ENCODE measurements at places on chromosomes 1 and 21.
A peak's percentile ranks its signal among the peaks of the same experiment; 100 is the strongest.

DNA sequence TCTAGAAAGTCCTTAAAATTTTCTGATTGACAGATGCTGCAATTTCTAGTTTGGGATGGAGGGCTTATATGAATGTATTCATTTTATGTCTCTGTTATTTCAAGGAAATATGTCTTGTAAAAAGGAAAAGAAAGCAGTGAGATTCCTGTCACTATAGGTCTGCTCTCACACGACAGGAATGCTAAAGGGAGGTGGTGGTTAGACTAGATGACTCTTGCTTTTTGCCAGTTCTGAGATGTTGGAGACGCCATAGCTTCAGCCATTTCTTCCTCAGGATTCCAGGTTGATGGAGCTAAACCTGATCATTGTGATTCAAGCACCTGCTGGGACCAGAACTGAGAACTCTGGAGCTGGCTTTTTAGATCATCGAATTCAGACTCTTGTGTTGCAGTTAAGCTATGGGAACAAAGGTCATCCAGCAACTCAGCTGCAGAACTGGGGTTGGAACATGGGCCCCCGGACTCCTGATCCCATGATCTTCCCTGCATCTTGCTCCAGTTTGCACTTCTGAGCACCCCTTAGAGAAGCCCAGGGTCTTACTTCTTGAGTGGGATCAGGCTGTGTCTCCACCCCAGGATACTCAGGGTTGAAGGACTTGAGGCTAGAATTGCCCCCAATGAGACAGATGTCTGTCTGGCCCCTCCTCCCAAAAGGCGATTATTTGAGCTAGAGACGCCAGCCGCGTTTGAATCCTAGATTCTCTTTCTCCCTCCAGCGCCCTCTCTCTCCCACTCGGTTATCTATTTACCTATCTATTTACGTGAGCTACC, 46.7 kb upstream of the FOXO6 start:
- DNase-seq, result no peak

DNA sequence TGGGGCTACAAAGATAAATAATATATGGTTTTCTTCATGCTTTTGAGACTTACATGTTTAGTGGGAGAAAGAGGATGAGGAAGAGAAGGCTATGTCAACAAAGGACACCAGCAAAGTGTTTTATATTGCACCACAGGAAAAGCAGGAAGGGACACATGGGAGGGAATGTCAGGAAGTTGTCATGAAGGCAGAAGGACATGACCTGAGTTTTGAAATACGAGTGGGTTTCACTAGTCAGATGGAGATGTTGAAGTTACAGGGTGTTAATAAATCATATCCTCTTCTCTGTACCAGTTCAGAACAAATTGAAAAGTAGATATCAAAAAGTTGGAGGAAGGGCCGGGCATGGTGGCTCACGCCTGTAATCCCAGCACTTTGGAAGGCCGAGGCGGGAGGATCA, 18.2 kb upstream of the AGO1 start:
- DNase-seq, result no peak

- peak; percentile 32 for DNase-seq
Measured at GRCh38 chr1:243343970-243344937, 88.4 kb downstream of the SDCCAG8 start.

- no peak for DNase-seq
Measured at GRCh38 chr21:37771181-37771580, 145.1 kb downstream of the KCNJ6 start.

DNA sequence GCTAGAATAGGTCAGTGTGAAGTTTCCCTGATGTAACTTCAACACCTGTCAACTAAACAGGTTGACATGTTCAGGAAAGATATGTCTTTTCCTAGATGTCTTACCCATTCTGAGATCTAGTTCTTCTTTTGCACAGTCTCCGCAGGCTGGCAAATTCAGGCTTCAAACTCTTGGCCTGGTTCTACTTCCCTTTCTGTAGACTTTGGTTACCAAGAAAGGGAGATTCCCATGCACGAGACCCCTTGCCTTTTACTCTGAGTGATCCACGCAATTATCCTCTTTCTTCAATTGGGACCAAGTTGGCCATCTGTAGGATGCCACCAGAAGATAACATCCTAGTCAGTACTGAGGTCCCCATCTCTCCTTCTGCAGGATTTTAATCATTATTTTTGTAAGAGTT, 2.0 kb downstream of the CFAP45 start:
- DNase-seq, result no peak

- no peak for DNase-seq
Measured at GRCh38 chr1:41448821-41449220, 35.7 kb downstream of the EDN2 start.

GRCh38 chr1:155076371-155076770, 2.3 kb upstream of the EFNA3 start:
- no peak for DNase-seq

- DNase-seq, result no peak
Measured at GRCh38 chr1:184044603-184045376, 6.7 kb upstream of the TSEN15 start.

DNA sequence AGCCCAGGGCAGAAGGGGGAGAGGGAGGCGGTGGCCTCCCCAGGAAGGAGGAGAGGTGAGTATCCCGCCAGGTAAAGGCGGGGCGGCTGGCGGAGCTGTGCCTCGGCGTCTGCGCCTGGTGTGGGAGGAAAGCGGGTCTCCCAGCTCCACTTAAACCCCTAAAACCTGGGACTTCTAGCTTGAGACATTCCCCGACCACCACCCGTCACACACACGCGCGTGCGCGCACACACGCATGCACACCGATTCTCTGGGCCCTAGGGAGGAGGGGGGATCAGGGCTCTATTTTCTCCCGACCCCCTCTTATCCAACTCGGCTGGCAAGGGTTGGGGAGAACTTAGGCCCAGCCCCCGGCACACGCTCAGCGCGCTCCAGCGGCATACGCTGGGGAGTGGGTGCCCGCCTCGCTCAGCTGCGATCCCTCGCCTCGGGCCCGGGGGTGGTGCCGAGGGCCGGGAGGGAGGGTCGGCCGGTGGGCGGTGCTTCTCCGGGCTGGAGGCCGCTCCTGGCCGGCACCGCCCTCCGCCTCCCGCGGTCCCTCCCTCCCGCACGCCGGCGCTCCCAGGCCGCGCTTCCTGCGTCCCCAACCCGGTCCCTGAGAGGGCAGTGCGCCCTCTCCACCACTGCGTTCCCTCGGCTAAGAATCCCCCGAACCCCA, at the start of gene TMEM51:
Gene TMEM51 (plus strand): TSS at position 564 of the 658 bp plus-strand sequence. CDS start 61,341 bp downstream, outside the sequence.
- DNase-seq, result no peak

DNA sequence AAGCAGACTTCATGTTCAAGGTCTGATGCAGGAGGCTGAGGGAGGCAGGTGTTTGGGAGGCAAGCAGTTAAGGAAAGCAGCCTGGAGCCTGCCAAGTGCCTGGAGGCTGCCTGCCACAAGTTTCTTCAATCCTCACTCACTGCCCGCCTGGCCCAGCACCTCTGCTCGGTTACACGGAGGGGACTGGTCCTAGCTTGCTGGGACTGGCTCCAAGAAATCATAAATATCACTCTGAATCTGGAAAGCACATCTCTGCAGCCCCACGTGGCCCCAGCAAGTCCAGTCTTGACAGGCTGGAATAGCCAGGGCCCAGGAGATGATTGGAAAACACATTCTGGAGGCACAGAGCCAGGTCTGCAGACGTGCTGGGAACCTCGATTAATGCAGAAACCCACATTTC, 83.9 kb downstream of the BCAR3 start:
- DNase-seq, result no peak
